ENCODE measurements at places on chromosomes 2 and 18. TPM values are rescaled to one million over a fixed set of nuclear protein-coding genes. Genes with fewer than 3 reads are reported as not detected.

FIGN gene
- total RNA-seq: 1.2 TPM

IHH gene
- not detected for total RNA-seq

RAB17 gene
- 0.85 TPM for total RNA-seq

RAD51AP2 gene
- 0.14 TPM for total RNA-seq

DSG2 gene
- 93.5 TPM for total RNA-seq

TBR1 gene
- total RNA-seq: not detected

ACVR1C gene
- 0.09 TPM for total RNA-seq

ZNF512 gene
- 14.7 TPM for total RNA-seq

FSHR gene
- total RNA-seq: not detected

RNASEH1 gene
- total RNA-seq: 21.7 TPM

SLC14A1 gene
- total RNA-seq: not detected

EIF2AK3 gene
- 9.7 TPM for total RNA-seq

SERPINB13 gene
- total RNA-seq: 44.9 TPM

SCYGR4 gene
- not detected for total RNA-seq

DSC3 gene
- 148 TPM for total RNA-seq

FBLN7 gene
- not detected for total RNA-seq

APLF gene
- total RNA-seq: 2.3 TPM

OSR1 gene
- 2.7 TPM for total RNA-seq

NGEF gene
- 7.6 TPM for total RNA-seq

Measured in airway epithelial cell (primary cell).